ENCODE measurements at places on chromosomes 16 and 17.

- DNase-seq: no peak
Observed at GRCh38 chr17:59381716-59382570, 50.5 kb downstream of the YPEL2 start.

DNA sequence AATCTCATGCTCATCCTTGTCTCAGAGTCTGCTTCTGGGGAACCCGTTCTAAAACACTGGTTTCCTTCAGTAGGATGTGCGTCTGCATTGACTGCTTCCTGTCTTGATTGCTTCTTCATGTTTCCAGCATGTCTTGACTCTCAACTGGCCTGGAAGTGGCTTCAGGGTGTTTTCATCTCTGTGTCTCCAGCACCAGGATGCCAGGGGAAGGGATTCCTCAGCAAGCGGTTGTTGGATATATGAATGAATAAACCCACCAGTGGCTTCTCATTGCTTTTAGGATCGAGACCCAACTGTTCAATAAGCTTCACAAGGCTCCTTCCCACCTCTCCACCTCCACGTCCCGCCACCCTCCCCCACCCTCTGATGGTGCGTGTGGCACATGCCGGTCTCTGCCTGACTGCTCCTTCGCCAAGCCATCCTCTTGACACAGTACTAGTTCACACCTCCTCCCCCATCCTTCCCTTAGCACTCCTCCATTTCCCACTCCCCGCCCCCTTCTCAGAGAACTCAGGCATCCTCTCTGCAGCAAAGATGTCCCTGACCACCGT, 14.1 kb upstream of the TNS4 start:
- no peak for DNase-seq

DNA sequence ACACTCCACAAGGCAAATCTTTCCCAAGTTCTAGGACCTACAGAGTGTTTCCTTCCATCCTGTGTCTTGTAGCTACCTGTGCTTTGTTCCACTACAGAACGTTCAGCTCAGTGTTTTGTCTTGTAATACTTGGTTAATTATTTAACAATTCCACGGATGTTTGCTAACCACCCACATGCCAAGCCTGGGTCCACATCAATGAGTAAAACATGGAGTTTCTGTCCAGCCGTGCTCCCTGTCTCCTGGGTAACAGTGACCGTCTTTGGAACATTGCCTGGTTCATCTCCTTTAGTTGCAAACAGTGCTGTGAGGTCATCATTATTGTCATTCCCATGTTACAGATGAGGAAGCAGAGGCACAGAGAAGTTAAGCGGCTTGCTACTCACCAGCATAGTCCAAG, 41.3 kb downstream of the IRF8 start:
- DNase-seq: no peak

DNA sequence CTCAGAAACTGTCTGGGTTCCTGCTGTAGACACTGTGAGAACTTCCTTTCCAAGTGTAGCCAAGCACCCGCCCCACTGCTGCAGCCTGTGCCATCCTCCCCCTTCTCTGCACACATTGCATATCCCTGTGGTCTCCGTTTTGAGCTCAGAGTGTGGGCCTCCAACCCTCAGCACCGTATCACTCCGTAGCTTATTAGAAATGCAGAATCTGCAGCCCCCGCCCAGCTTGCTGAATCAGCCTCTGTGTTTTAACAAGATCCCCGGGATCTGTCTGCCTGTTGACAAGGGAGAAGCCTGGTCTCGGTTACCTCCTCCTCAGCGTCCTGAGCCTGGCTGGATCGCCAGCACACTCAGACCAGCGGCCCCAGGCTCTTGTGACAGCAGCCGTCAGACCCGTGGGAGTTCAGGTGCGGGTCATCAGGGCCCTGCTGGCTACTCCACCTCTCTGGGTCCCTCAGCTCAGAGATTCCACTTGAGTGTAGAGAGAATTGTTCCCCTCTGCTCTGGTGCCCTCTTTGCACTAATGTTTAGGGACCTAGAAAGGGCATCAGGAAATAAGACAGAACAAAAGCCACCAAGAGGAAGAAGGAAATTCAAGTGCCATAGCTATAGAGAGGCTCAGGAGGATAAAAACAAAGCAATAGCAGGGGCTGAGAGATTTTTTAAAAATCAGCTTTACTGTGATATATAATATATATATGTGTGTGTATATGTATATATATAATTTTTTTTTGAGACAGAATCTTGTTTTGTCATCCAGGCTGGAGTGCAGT, 92.3 kb downstream of the PITPNC1 start:
- DNase-seq: no peak

GRCh38 chr17:63842173-63842539, 329 bp downstream of the SMARCD2 start:
- DNase-seq: no peak

DNA sequence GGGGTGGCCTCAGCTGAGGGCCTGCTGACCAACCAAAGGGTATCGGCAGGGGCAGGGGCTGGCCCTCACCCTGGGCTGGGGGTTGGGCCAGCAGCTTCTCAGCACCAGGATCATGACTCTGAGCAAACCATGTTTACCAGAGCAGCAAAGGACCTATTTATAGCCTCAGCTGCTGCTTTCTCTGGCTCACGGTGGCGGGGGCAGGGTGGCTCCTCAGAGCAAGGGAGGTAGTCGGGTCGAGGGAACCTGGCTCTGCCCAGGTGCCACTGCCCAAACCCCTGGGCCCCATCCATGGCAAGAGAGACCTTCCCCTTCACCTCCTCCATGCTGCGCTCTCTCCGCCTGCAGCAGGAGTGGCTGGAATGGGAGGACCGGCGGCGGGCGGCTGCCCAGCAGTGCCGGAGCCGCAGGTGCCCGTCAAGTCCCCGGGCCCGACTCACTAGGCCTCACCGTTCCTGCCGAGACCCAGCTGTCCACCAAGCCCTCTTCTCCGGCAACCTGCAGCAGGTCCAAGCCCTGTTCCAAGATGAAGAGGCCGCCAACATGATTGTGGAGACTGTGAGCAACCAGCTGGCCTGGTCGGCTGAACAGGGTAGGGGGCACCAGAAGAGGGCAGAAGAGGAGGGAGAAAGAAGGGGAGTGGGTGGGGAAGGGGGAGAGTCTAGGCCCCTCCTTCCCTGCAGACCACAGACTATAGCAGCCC, at the start of gene ASB16:
Gene ASB16, plus strand, starts transcription at position 206 of the 703 bp plus-strand sequence. Its CDS starts 86 bp downstream, at position 292.
- no peak for DNase-seq

GRCh38 chr17:57855391-57856035, 5.7 kb upstream of the MRPS23 start:
- no peak for DNase-seq

DNA sequence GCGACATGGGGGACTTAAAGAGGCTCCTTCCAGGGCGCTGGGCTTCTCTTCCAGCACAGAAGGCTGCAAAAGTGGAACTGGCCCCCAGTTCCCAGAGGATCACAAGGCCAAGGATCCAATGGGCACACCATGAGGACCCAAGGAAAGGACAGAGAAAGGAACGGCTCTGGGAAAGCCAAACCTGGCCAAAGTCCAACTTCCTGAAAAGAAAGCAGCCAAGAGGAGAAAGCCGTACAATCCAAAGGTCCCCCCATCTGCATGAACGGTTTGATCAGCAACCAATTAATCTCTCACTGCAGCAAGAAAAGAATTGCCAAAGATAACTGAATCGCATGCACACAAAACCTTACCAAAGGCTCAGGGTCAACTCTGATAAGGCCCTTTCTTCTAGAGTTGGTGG, 19.8 kb upstream of the ICAM2 start:
- no peak for DNase-seq

DNA sequence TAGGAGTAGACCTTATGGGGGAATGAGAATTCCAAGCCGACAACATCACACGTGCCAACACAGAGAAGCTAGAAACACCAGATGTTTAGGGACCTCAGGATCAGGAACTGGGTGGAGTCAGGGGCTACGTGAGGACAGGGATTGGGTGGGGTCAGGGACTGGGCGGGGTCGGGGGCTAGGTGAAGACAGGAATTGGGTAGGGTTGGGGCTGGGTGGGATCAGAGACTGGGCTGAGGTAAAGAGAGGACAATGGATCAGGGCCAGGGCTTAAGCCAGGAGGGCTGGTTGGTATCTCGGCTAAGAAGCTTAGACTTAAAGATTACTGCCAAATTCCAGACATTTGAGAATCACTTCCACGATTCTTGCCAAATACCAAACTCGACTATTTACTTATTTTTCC, 11.6 kb downstream of the TEKT5 start:
- DNase-seq: no peak

- DNase-seq: no peak
Observed at GRCh38 chr17:21462237-21462636, 86.1 kb downstream of the KCNJ12 start.

DNA sequence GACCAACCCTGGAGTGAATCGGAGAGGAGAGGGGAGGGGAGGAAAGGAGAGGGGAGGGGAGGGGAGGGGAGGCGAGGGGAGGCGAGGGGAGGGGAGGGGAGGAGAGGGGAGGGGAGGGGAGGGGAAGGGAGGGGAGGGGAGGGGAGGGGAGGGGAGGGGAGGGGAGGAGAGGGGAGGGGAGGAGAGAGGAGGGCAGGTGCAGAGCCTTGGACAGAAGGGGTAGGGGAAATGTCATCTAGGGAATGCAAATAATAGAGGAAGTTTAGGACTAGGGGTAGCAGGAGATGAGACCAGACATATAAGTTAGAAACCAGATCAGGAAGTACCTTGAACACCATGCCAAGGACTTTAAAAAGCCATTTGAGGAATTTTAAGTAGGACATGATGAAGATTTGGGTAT, 119.8 kb downstream of the RBFOX3 start:
- DNase-seq: no peak

- DNase-seq: no peak
Observed at GRCh38 chr16:59500601-59501000, 766.5 kb upstream of the GOT2 start.

GRCh38 chr16:11232852-11233726, 22.9 kb downstream of the SOCS1 start:
- no peak for DNase-seq

DNA sequence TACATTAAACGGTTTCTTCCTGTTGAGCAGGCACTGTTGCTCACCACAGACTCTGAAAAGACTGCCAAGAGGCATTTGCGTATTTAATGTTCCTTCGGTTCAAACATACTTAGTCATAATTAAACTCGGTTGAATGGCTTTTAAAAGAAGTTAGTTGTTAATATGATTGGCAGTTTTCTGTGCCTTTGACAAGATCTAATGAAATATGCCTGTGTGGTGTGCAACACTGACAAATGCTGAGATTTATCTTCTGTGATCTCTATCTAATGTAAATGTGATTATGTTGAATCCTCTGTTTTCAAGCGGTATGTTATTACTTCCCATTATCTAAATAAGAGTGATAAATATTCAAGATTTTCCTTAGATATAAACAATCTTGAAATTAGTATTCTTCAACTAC, 1046.6 kb downstream of the CDH8 start:
- no peak for DNase-seq

DNA sequence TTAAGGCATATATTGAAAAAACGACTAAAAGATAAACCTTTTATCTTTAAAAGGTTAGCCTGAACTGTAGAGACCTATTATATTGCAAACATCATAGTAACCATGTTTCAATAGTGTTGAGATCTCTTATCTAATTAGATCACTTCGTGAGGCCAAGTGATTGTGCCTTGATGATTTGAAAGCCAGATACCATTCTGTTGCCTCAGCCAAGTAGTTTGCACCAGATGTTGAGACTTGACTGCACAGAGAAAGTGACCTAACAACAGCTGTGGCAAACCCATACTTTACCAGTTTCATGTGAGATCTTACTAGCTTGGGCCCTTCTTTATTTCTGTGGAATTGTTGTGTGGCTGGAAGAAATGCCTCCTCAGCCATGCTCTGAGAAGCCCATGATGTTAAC, 717.3 kb downstream of the KCNJ2 start:
- no peak for DNase-seq

DNA sequence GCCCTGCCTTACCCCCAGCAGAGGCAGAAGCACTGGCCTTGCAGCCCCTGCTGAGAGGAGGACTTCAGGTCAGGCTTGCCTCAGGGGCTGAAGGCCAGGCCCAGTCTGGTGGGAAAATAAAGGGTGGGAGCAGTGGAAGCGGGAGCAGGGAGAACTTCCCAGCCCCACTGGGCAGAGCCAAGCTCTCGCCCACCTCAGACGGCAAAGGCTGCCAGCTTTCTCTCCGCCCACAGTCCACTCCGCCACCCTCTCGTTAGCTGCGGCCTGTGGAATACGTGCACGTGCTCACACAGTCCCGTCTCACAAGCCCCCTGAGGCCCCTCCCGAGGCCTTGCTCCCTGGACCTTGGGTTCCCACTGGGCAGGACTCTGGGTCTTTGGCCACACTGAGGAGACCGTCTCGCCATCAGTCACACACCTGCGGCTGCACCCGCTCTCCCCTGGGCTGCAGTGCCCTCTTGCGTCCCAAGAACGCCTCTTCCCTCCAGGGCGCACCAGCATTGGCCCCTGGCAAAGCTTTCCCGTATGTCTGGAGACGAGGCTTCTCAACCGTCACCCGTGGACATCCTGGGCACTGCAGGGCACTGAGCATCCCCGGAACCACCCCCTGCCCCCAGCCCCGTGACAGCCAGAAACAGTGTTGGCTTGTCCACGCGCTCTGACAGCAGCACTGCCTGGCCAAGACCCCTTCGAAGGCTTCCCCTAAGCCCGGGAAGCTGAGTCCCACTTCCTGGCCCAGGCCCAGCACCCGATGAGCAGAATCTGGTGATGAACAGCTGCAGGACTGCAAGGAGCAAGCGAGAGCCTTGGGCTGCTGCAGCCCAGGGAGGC, 8.3 kb downstream of the MRPL28 start:
- DNase-seq: peak; percentile 25

DNA sequence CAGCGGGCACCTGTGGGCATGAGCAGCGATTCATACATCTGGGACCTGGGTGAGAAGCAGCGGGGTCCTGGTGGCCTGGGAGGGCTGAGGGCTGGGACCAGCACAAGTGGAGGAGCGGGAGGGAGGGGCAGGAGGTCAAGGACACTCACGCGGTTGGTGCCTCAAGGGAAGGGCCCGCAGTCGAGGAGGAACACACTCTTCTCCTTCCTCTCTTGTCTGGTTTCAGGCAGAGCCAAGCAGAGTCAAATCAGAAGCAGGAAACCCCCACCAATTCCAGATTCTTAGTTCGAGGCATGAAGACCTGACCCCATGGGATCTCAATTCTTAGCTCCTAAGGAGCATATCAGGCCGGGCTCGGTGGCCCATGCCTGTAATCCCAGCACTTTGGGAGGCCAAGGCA, 15.7 kb downstream of the DNAI2 start:
- DNase-seq: no peak

DNA sequence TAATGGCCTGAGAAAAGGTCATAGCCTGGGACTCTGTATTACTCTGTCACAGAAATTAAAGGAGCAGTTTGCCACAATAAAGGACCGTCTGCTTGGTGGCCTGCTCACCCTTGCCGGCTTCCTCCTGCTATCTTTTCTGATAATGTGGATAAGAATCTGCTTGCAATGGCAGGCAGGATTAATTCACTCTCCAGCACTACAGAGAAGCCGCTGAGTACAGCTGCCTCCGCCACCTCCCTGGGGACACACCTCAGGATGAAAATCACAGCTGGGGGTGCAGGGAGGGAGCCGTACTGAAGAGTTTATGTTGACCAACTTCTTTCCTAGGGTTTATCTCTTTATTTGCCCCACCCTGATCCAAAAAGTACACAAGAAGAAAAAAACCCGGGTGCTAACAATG, 245.9 kb upstream of the RPL38 start:
- no peak for DNase-seq

- peak; percentile 79 for DNase-seq
Observed at GRCh38 chr16:3022208-3022683, 1.5 kb downstream of the HCFC1R1 start.
